SJSA1 (cell line): ENCODE measurements at places on chromosomes 3 and 15. TPM values are rescaled to one million over a fixed set of nuclear protein-coding genes. Genes with fewer than 3 reads are reported as not detected.

Gene ALDH1A2
- total RNA-seq, result not detected in 2 replicates

Gene CPLX3
- 0.13 TPM in 1 of 2 replicates, not detected in the other for total RNA-seq

Gene CHRNA7
- 0.08 and 0.09 TPM in 2 replicates for total RNA-seq

Gene BTLA
- not detected in 2 replicates for total RNA-seq

Gene RPSA
- total RNA-seq, result 1,277 and 1,831 TPM in 2 replicates

Gene GAP43
- not detected in 2 replicates for total RNA-seq

Gene FOXB1
- total RNA-seq, result not detected in 2 replicates

Gene CHRD
- total RNA-seq, result 0.26 TPM in 1 of 2 replicates, not detected in the other

Gene GOLGA8O
- total RNA-seq, result not detected in 2 replicates

Gene GNAT1
- not detected in 2 replicates for total RNA-seq

Gene ZMYND10
- total RNA-seq, result 0.97 TPM in 1 of 2 replicates, not detected in the other

Gene THSD4
- total RNA-seq, result 9.4 and 14.6 TPM in 2 replicates

Gene FGD5
- not detected in 2 replicates for total RNA-seq

Gene EOGT
- 23.3 and 43.0 TPM in 2 replicates for total RNA-seq

Gene FSIP1
- 0.79 and 3.9 TPM in 2 replicates for total RNA-seq

Gene PCSK6
- 0.44 and 1.7 TPM in 2 replicates for total RNA-seq

Gene AP3B2
- 0.11 TPM in 1 of 2 replicates, not detected in the other for total RNA-seq

Gene TMEM266
- total RNA-seq, result 0.21 and 1.4 TPM in 2 replicates

Gene TGM5
- total RNA-seq, result 0.24 TPM in 1 of 2 replicates, not detected in the other

Gene CAMK2N2
- 0.13 TPM in 1 of 2 replicates, not detected in the other for total RNA-seq

Gene GATA2
- total RNA-seq, result 14.9 and 15.5 TPM in 2 replicates

Gene CX3CR1
- total RNA-seq, result not detected in 2 replicates

Gene MEX3B
- total RNA-seq, result 18.4 and 20.4 TPM in 2 replicates

Gene KLHL40
- not detected in 2 replicates for total RNA-seq

Gene CD200R1
- total RNA-seq, result 0.06 TPM in 1 of 2 replicates, not detected in the other

Gene AADACL2
- total RNA-seq, result not detected in 2 replicates

Gene MEGF11
- 0.03 TPM in 1 of 2 replicates, not detected in the other for total RNA-seq

Gene TUBGCP4
- total RNA-seq, result 9.4 and 11.7 TPM in 2 replicates

Gene CHRNA3
- not detected in 2 replicates for total RNA-seq

Gene LRIG1
- 12.7 and 16.0 TPM in 2 replicates for total RNA-seq

Gene DHX30
- 45.0 and 70.6 TPM in 2 replicates for total RNA-seq

Gene SGO1
- 11.7 and 22.5 TPM in 2 replicates for total RNA-seq

Gene CYP8B1
- total RNA-seq, result not detected in 2 replicates

Gene ATP13A4
- not detected in 2 replicates for total RNA-seq

Gene UPK1B
- total RNA-seq, result 0.18 TPM in 1 of 2 replicates, not detected in the other

Gene FAM107A
- total RNA-seq, result not detected in 2 replicates

Gene C3orf49
- not detected in 2 replicates for total RNA-seq

Gene TUSC7
- not detected in 2 replicates for total RNA-seq

Gene CHDH
- total RNA-seq, result 0.47 TPM in 1 of 2 replicates, not detected in the other

Gene CA12
- total RNA-seq, result 3.7 and 5.6 TPM in 2 replicates

Gene PLA2G4D
- not detected in 2 replicates for total RNA-seq

Gene NTRK3
- 0.09 TPM in 1 of 2 replicates, not detected in the other for total RNA-seq

Gene PPP1R14D
- total RNA-seq, result not detected in 2 replicates

Gene DLEC1
- not detected in 2 replicates for total RNA-seq

Gene RTP1
- total RNA-seq, result not detected in 2 replicates

Gene PLSCR2
- not detected in 2 replicates for total RNA-seq
